ENCODE measurements at places on chromosomes 3 and 15.
A peak's percentile ranks its signal among the peaks of the same experiment; 100 is the strongest.

DNA sequence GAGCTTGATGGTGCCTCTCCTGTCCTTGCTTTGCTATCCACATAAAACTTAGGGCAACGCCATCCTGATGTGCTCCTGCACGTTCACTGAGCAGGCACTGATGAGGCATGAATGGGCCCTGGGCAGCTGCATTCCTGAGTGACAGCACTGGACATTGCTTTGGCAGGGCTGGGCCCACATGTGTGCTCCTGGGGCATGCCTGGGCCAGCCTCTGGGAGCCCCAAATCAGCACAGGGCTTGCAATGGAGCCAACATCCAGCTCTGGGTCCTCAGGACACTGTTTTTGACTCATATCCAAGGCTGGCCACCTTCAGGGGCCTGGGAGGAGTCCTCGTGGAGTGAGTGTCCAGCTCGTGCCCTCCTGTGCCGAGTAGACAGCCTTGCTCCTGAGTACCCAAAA, 5.9 kb upstream of the TKT start:
- DNase-seq = no peak

DNA sequence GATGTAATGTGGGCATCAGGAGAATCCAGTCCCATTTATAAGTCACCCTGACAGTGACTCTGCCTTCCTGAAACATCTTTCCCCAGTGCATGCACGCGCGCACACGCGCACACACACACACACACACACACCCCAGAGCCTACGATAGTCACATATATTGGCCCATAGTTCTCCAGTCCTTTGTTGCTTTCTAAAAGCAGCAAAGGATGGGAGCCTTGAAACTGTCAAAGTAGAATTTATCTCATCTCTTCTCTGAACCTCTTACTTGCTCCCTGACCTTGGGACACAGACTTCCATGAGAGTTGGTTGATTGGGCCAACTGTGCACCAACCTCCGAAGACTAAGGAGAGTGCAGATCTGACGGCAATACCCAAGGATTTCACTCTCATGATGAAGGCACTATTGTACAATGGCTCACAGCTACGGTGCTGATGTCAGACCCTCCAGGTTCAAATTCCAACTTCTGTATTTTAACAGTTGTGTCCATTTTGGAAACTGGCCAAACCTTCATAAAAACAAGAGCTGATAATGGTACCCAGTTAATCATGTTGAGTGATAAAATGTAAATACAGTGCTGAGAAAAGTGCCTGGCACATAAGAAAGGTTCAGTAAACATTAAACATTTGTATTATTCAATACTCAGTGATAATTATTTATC, 8.3 kb downstream of the CPA3 start:
- no peak for DNase-seq

DNA sequence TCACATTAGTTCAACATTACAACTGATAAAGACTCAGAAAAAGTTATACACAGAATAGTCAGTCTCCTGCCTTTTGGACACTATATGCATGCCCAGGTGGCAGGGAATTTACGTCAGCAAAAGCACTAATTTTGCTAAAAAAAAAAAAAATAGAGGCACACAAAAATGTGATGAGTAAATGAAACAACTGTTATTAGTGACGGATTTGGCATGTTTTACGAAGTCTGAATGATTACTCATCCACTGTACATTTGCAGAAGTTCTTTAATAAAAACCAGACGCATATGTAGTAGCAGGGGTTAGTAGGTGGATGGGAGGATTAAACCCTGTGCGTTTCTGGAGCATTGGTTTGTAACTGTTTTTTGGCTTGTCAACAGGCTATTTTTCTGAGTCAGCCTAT, 99.0 kb downstream of the MITF start:
- no peak for DNase-seq

DNA sequence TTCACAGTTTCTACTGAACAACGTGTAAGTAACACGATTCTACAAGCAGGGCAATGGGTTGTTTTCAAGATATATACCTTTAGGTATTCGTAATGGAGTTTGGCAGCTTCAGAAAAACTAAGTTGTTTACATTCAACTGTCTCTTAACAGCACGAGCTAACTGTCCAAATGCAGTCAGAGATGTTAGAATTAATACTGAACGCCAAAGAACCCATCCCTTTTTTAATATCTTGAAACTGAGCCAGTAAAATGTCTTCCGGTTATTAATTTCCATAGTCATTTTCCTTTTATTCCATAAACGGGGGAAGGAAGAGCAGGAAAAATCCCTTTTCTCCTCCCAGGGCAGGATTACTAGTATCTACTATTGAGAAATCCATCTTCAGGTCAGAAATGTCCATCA, 129.0 kb upstream of the THBS1 start:
- DNase-seq = no peak

DNA sequence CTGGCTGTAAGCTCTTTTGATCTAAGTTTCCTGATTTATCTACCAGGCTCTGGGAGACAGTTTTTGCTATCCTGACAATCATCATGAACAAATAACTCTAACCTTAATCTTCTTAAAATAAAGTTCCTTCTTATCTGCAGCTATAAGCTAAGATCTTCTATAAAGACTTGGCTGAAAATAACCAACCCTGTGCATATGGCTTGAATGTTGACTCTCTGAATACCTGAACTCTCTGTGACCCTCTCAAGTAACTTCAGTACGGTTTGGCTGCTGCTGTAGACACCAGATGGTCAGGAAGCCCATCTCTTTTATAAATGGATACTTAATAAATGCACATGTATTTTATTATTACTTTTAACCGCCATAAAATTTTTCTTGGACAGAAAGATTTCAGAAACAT, 412.4 kb upstream of the CBLB start:
- no peak for DNase-seq

GRCh38 chr3:47874913-47875312, 72.0 kb downstream of the DHX30 start:
- DNase-seq = no peak

DNA sequence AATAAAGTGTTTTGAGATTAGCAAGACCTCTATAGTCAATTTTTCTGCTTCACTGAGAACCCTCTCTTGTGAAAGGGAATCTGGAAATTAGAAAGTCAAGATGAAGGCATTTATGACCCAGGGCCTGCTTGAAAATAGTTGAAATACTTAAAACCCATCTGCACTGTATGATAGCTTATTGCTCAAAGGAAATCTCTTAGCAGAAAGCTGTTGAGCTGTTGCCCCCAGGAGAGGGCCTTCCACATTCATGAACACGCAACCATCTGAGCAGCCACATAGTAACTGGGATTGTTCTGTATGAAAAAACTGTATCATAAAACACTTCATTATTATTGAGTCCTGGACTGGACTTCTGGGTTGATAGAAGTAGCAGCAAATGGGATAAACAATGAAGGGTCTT, 106.4 kb upstream of the PTX3 start:
- DNase-seq = no peak

- DNase-seq = no peak
These were observed 203.6 kb upstream of the NR2F2 start for GRCh38 chr15:96126859-96127258.

DNA sequence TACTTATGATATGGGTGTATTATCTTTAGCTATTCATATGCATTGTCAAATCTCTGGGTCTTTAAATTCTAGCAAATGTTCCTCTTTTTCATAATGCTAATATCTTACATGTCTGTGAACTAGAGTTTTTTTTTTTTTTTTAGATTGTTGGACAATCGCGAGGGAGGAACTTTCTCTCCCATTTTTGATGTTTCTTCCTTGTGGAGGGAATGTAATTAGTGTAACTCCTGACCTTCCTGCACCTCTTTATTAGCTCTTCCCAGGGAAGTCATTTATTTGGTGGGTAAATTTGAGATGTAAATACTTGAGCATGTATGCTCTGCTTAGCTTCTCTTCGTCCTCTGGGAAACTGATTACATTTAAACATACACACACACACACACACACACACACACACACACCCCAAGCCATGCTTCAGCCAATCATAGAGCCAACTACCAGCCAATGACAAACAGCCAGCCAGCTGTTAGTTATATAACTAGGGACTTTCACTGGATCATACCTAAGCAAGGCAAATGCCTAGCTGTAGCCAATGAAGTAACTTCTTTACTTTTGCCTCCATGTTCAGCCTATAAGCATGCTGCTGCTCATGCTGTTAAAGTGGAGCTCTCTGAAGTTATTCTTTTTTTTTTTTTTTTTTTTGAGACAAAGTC, 8.3 kb upstream of the USP8 start:
- no peak for DNase-seq

DNA sequence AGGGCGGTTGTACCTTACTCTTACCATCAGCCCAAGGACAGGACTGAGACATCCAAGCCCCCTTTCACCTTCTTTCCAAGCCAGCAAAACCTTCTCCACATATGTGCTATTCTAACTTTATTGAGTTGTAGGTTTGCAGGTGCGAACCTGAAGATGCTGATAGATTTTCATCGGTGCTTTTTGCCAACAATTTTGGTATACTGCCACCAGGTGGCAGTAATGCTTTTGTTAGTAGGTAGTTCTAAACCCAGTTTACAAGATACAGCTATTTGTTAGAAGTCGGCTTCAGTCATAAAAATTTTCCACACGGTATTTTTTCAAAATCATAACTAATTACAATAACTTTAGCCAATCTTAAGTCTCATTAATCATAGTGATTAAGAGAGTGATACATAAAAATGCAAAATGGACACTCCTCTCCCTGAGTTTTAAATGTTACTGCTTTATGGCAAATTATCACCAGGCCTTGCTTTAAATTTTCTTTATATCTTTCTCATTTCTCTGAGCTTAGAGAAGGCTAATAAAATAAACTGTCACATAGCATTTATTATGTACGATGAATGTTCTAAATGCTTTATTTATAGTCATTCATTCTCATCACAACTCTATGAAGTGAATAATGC, 636 bp downstream of the TBC1D21 start:
- peak; percentile 47 for DNase-seq

- DNase-seq = no peak
These were observed 237.1 kb downstream of the RYR3 start for GRCh38 chr15:33547876-33548275.

DNA sequence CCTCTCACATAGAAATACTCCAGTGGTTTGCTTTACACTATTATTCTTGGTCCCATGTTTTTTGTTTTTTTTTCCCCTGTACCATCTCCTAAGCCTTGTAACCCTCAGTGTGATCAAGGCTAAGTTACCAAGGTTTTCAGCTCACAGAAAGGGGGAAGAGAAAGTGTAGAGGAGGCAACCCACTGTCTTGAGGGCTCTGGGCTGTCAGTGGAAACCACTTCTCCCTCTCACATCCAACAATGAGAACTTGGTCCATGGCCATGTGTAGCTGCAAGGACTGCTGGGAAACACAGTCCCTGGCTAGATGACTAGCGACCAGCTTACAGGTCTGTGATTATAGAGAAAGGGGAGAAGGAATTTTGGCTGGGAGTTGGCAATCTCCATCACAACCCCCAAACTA, 30.3 kb downstream of the GPD1L start:
- DNase-seq = no peak

DNA sequence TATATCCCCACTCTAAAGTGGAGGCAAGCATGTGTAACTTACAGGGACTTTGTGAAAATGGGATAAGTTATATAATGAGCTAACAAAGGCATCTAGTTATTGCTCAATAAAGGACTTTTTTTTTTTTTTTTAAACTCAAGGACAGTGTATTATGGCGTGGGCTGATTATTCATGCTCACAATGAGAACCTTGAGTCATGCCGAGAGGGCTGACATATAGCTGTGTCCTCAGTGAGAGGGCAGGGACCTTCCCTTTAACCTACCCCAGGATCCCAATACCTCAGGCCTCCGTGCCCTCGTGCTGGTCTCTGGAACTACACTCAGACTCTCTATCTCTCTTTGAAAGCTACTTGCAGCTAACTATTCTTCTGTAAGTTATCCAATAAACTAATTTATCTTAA, 319.9 kb upstream of the ICE2 start:
- DNase-seq = no peak

GRCh38 chr3:127908202-127908601, 6.8 kb upstream of the KBTBD12 start:
- DNase-seq = no peak

- DNase-seq = no peak
These were observed 138.5 kb downstream of the FNDC3B start for GRCh38 chr3:172177803-172178316.

GRCh38 chr3:146550743-146551510, 6.5 kb upstream of the PLSCR1 start:
- peak; percentile 39 for DNase-seq

DNA sequence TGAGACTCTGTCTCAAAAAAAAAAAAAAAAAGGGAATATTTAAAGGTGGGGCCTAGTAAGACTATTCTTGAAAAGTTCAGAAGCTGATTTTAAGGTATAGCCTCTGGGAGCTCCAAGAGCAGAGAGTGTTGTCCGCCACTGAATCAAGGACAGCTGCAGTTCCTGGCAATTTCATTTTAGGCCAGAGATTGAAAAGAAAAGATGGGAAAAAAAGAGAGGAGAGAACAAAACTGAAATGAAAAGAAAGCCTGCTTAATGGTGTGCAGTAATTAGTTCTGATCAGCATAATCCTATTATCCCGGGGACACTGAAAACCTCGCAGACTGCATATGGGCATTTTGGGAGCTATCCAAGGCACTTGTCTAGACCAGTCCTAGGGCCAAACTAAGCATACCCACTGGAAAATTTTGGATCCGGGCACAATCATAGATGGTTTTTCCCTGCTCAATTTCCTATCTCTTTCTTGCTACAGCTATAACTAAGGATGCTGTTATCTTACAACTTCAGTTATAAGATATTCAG, 43.2 kb downstream of the EHHADH start:
- no peak for DNase-seq

GRCh38 chr15:32671339-32672325, 30.1 kb downstream of the SCG5 start:
- no peak for DNase-seq

DNA sequence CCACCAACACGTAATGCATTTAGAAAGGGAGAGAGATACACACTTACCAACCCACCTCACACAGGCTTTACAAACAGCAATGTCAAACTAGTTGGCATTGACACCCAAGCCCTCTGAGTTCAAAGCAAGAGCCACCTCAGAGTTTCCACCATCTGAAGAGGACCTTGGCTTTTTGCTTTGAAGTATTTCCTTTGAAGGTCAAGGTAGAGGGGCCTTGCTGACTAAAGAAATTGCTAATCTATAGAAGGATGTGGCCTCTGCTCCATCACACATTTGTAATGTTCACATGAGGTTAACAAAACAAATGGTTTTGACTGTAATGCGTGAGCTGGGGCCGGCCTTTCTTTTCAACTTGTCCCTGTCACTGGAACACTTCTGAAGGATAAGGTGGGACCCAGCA, 117.7 kb downstream of the POLR2M start:
- no peak for DNase-seq

DNA sequence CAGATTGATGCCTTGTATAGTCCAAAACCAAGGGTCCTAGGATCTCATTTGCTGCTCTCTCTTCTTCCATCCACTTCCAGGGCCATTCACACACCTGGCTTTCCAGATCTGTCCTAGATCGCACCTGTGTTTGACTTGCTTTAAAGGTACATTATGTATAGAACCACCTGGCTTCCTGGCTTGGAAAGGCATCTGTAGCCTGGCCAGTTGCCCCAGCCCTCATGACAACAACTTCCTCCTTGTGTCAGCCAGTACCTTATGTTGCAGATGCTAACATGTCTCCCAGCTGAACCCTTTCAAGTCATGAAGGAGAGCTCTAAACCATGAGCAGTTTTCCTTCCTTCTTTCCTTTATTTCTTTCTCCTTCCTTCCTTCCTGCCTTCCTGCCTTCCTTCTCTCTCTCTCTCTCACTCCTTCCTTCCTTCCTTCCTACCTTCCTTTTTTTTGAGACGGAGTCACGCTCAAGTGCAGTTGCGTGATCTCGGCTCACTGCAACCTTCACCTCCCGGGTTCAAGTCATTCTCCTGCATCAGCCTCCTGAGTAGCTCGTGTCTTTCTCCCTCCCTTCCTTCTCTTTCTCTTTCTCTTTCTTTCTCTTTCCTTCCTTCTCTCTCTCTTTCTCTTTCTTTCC, 2.5 kb upstream of the HTR3C start:
- DNase-seq = no peak

All from activated CD4-positive, alpha-beta memory T cell treated with anti-CD3 and anti-CD28 coated beads, Interleukin-2, amount 10 ng/mL, durations not matched to agents 7 days and 5 days (primary cell).